ENCODE measurements at places on chromosomes 4 and X.

DNA sequence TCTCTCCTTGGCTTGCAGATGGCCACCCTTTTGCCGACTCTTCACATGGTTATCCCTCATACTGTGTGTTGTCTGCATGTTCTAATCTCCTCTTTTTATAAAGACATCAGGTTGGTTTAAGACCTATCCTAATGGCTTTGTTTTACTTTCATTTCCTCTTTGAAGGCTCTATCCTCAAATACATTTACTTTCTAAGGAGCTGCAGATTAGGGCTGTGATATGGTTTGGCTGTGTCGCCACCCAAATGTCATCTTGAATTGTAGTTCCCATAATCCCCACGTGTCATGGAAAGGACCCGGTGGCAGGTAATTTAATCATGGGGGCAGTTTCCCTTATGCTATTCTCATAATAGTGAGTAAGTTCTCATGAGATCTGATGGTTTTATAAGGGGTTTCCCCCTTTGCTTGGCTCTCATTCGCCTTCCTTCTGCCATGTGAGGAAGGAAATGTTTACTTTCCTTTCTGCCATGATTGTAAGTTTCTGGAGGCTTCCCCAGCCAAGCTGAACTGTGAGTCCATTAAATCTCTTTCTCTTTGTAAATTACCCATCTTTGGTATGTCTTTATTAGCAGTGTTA is 204.5 kb downstream of the RELL1 start:
- DNase-seq, result no peak

GRCh38 chrX:14676431-14676830 is 147.1 kb downstream of the GLRA2 start:
- no peak for DNase-seq

DNA sequence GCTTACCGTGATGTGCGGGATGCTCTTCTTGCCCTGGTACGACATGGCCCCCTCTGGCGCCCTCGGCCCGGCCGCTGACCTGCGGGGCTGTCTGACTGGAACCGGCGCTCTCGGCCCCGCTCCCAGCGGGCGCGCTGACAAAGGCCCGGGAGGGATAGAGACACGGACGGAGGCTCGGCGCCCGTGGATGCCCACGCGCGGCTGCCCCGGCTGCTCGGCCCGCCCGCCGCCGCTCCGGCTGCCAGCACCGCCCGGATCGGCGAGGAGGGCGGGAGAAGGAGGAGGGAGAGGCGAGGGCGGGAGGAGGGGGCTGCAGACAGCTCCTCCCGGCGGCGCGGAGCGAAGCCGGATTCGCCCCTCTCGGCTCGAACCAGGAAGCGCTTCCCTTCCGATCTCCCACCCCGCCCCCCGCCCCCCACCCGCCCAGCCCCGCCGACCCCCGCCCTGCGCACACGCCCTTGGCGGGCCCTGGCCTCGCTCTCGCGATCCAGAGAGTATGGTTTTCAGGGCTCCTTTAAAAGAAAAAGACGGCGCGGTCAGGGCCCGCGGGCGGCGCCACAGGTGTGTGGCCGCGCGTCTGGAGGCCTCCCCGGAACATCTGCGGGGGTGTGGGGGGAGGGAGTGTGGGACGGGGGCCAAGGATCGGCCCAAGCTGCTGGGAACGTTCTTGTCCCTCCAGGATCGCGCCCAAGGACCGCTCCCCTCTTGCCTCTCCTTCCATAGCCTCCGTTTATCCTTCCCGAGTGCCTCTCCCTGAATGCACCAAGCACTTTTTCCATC is 4.5 kb downstream of the CRMP1 start:
- peak; percentile 87 for DNase-seq

GRCh38 chr4:6962211-6963041 is 52.8 kb downstream of the TBC1D14 start:
- DNase-seq, result no peak

Measured in glutamatergic neuron (in vitro differentiated cells).